ENCODE measurements at places on chromosomes 11 and 22. TPM values are rescaled to one million over a fixed set of nuclear protein-coding genes. Genes with fewer than 3 reads are reported as not detected.

DNA sequence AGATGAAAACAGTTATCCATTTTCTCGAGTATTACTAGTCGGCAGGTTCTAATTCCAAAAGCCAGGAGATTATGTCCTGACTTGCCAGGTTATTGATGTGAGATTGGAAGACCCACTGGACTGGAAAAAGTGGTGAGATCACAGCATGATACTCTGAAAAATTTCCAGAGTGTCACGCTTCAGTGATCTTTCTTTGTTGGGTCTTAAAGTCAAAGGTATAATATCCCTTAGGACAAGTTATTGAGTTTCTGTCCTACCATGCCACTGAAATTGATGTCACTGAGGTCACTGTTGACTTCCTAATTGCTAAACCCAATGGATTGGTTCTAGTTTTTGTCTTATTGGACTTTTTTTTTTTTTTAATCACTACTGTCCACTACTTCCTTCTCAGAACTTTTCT, 104.5 kb upstream of the GRAMD1B start:
- no peak for DNase-seq

DNA sequence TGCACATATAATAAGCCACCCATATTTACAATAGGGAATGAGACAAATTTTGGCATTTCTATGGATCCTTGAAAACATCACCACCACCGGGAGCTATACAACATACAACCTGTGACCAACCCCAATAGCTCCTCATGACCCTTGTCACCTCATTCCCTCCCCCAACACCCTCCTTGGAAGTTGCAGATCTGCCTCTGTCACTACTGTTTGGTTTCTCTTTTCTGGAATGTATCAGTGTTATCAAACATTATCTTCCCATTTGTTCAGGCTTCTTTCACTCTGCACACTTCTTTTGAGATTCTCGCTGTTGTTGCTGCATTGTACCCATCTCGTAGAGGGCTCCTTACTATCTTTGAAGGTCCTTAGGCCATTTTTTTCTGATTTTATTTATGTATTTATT, 75.6 kb downstream of the ZNF280B start:
- DNase-seq, result no peak

DNA sequence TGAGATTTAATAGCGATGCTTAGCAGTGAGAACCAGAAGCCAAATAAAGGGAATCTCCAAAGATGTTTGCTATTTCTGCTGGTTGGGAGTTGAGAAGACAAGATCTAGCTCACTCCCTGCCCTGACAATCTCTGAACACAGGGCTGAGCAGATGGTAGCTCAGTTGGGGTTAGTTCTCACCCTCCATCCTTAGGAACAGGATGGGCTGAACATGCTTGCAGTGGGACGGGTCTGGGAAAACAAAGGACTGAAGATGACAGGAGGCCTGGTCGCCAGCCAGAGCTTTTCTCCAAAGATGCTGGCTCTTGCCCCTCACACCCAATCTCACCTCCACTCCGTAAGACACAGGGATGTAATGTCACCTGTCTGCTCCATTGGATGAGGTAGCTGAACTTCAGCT, 72.7 kb downstream of the SC5D start:
- DNase-seq, result no peak

- DNase-seq, result no peak
Measured at GRCh38 chr11:128735935-128736605, 42.2 kb downstream of the FLI1 start.

- no peak for DNase-seq
Measured at GRCh38 chr11:61160487-61161189, 588 bp downstream of the VPS37C start.

DNA sequence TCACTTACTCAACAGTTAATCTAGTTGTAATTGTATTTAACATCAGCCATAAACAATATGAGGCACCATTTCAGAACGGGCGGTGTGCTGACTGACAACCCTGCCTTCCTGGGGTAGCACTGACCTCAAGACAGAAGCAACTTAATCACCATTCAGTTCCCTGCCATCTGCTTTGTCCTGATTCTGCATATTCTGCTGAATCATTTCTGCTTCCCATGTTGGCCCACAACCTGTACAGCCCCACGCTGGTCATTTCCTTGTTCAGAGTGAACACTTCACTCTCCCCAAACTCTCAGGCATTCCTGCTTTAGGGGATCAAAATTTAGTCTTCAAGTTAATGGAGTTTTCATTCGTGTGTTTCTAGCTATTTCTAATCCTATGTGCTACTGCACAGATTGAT, 132.3 kb upstream of the ZBED5 start:
- no peak for DNase-seq

- DNase-seq, result no peak
Measured at GRCh38 chr11:1049911-1050580, 13.5 kb upstream of the MUC6 start.

DNA sequence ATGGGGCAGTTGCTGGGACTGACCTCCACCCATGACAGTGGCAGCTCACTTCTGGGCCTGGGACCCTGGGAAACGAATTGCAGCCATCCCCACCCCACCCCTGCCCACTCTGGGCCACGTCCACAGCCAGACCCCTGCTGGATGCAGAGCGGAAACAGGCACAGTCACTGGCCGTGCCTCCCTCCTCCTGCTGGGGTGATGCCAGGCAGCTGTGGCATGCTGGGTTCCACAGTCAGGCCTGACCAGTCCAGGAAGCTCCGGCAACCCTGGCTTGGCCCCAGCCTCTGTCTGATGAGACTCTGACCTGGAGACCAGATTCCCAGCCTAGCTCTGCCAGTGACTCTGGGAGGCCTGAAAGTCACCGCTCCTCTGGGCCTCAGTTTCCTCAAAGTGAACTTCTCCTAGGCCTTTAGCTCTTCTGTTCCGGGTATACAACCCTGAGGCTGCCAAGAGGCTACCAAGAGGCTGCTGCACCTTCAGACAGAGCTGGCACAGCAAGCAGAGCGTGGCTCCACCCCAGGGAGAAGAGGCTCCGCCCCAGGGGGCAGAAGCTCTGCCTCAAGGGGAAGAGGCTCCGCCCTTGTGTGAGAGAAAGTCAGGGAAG, 8.9 kb downstream of the SULT4A1 start:
- no peak for DNase-seq

DNA sequence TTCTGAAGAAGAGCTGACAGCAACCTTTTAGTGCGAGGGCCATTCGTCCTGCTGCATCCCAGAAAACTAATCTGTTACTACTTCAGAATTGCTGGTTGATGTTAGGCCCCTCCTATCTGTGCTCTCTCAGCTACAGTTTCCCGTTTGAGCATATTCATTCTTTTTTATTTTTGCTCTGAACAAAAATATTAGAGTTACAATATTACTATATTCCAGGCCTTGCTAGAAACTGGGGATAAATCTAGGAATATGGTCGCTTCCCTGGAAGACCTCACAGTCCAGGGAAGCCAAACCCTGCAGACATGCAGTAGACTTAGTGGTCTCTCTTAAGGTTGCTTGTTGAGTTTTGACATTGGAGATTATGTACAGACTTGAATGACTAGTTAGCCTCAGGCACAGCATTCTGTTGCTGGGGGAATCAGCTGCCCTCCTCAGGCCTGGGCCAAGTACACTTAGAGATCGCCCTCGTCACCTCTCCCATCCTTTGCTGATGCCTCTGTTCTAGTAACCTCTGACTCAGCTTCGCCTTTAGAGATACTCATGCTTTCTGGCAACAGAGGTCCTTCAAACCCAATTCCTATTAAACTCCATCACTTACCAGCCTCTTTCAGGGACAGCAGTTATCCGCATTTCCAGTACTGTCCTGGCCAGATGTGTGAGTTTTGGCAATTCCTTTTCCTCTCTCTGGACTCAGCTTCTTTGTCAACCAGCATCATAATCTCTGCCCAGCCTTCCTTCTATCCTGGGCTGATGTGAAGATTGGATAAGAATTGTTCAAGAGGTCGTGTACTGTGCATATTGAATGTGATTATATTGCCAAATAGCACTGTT, 698 bp upstream of the ANAPC15 start:
- DNase-seq, result no peak

- no peak for DNase-seq
Measured at GRCh38 chr11:2572491-2573239, 127.1 kb downstream of the KCNQ1OT1 start.

GRCh38 chr11:46298699-46299433, 21.4 kb downstream of the CREB3L1 start:
- no peak for DNase-seq

- no peak for DNase-seq
Measured at GRCh38 chr22:45009606-45010531, at the start of gene PHF21B. Gene PHF21B, minus strand, starts transcription at chr22:45010005. Its CDS starts 456 bp downstream, at chr22:45009549.

DNA sequence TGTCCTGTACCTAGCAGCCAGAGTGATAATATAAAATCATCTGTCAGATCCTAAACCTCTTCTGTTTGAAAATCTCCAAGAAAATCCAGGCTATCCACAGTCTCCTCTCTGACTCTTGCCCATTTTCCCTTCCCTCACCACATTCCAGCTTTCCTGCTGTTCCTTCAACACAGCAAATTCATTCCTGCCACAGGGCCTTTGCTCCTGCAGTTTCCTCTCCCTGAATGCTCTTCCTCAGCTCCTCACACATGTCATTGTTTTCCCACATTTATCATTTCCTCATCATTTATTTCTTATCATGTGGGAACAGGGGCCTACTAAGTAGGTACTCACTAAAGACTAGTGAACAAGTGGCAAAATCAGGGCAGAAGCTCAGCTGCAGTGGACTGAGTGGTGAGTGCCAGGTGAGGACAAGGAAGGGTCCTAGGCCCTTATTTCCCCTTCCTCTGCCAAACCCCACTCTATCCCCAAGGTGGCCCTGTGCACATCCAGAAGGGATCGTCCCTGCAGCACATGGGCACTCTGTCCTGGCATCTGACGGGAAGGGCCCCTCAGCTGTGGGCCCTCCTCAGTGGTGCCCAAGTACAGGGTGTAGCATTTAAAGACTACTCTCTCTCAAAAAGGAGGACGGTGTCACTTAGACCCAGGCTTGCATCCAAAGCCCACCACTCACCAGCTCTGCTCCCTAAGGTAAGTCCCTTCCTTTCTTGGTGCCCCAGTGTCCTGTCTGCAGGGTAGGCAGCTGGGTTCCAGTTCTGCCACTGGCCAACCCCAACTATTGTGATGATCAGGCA, 2.0 kb downstream of the LRRC32 start:
- no peak for DNase-seq

DNA sequence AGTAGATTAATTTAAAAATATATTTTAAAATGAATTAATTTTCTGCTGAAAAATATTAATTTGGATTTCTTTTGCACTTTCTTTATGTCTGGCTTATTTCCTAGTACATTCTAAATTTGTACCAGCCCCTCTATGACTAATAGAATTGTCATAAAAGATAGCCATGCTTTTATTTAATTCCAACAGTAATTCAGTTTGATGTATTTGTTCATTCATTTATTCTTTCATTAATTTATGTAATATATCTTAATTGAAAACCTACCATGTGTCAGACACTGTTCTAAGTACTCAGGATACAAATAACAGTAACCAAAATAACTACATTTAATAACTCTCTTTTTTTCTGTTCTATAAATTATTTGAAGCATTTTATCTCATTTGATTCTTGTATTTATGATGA, 264.0 kb upstream of the CCDC179 start:
- DNase-seq, result no peak

GRCh38 chr11:14741195-14741594, 97.6 kb downstream of the PDE3B start:
- no peak for DNase-seq

- no peak for DNase-seq
Measured at GRCh38 chr22:30192427-30192826, 54.1 kb downstream of the LIF start.

GRCh38 chr11:93250326-93250725, 52.5 kb upstream of the SLC36A4 start:
- no peak for DNase-seq

DNA sequence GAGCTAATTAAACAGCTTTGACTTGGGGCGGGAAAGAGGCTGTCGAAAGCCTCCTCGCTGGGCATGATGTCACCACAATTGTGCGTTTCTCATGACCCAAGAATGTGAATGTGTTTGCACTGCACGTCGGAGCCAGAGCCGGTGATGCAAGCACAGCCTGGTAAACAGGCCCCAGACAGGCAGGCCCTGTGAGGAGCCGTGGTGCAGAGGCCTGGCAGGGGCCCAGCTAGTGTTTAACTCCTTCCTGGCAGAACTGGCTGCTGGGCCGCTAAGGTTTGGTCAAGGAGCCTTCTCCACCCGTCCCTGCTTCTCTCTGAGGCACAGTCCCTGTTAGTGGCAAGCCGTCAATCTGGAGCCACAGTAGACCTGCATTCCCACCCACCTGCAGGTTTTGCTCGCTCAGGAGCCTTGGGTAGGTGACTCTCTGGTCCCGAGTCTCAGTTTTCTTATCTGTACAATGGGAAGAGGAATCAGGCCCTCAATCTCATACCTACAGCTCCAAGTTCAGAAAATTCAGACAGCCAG, 25.4 kb upstream of the SMTN start:
- no peak for DNase-seq

DNA sequence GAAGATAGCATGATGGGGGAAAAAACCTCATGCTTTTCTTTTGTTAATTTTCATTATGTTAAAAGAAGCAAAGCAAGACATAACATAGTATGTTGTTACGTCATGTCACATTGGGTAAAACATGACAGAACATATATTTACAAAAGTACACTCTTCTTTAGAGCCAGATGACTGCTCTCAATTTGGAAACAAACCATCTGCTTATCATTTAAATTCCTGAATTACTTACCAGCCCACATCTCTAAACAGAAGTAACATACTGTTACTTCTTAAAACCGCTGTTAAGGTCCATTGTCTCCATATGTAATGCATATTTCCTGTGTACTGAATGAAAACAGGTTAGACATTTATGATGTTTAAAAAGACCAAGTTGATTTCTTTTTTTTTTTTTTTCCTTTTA, 100.0 kb downstream of the TMEM135 start:
- DNase-seq, result no peak

- no peak for DNase-seq
Measured at GRCh38 chr11:134576286-134576685, 164.2 kb upstream of the B3GAT1 start.

The KRTAP5-8 gene
- 0.30 TPM for polyA plus RNA-seq

The KRTAP5-7 gene
- polyA plus RNA-seq, result 0.10 TPM

The DNAJB7 gene
- polyA plus RNA-seq, result 1.0 TPM

The GCAT gene
- polyA plus RNA-seq, result 18.1 TPM

The MS4A15 gene
- polyA plus RNA-seq, result not detected

The VWA5A gene
- polyA plus RNA-seq, result 12.4 TPM

Data from left renal cortex interstitium (tissue), 4 donors.